ENCODE measurements at places on chromosomes 3 and 15. TPM values are rescaled to one million over a fixed set of nuclear protein-coding genes. Genes with fewer than 3 reads are reported as not detected.

GRCh38 chr3:66372681-66373350 is 128.0 kb downstream of the LRIG1 start:
- DNase-seq = no peak

GRCh38 chr3:48423883-48424695 is 5.8 kb downstream of the PLXNB1 start:
- no peak for DNase-seq

DNA sequence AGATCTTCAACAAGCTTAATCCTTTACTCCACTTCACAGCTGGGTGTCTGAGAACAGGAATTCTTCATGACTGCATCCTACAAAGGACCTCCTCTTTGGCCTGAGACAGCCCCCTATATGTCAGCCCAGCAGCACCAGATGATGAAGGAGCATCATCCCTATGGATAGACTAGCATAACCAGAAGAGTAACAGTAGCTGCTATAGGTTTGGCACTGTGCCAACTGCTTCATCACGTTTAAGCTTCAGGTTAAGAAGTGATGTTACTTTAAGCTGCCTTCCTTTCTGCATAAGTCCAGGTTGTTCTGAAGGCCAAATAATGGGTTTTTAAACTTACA is 50.6 kb downstream of the CMSS1 start:
- DNase-seq = no peak

GRCh38 chr3:100261485-100261903 is 702 bp downstream of the TBC1D23 start:
- no peak for DNase-seq

The EHHADH gene
- 10.7 TPM for total RNA-seq

DNA sequence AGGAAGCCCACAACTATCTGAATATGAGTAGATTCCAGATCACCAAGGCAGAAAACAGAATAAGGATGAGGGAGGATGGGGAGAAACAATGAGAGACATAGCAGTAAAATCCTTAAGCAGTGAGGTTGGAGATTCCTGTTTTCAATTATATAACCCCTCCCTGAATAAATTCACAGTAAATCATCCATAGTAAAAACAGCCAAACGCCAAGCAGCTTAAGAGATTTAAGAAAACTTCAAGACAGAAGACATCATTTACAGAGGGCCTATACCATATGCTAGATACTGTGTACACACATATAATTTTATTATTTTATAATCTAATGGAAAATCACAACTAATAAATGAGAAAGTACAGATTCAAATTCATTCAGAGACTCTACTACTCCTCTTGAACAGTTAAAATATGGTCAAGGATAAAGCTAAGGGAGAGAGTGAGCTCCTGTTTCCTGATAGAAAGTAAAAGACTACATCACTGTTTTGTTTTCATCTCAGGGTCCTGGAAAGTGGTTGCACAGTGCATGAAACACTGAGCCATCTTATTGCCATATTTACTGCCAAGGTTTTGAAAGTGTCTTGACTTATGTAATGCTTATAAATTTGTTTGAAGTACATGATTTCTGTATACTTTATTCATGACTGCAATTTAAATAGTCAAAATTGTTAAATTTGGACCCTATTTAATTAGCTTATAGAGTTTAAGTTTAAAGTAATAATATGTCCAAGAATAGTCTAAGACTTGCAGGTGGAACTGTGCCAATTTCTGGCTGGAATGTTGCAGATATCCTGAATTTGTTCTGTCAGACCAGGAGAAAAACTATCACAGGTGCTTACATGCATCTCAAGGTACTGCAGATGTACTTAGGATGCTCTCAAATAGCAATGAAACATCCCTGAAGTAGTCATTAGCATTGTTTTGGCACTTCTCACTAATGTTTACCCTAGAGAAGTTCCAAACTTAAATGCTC is 141.4 kb downstream of the TBL1XR1 start:
- no peak for DNase-seq

The SAMD7 gene
- not detected for total RNA-seq

- no peak for DNase-seq
These were observed 14.0 kb downstream of the TIGIT start for GRCh38 chr3:114307832-114308231.

DNA sequence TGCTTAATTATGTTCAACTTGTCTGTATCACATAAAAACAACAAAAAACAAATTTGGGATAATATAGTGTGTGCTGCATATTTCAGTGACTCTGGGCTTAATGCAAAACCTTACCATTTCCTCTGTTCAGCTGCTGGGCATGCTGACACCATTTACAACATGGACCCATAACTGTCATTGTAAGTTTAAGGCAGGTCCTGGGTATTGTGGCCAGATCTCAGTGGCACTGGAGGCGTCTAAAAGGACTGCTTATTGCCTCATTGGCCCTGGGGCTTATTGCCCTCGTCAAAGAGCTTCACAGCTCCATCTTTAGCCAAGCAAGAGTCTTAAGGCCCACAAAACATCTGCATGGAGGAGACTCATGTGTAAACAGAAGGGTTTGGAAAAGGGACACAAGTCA is 390.2 kb downstream of the NR2F2 start:
- no peak for DNase-seq

GRCh38 chr3:9013782-9014563 is 50.7 kb upstream of the RAD18 start:
- DNase-seq = no peak

The TERC gene
- 47.0 TPM for total RNA-seq

The CLDN11 gene
- 0.22 TPM for total RNA-seq

DNA sequence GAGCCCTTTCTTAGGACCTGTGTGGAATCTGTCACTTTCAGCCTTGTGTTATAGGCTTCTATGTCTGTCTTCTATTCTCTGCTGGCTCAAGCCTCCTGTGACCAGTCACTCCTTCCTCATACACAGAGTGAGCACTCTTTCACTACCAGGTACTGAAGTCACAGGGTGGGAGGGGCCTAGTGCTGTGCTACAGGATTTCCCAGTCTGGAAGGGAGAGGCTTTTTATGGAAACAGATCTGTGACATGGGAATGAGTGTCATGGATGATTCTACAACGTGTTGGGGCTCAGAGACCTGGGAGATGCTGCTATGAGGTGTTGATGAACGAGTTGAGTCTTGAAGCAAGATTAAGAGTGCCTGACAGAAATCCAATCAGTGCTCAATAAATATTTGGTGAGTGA is 100.5 kb downstream of the PDCD6IP start:
- DNase-seq = no peak

- DNase-seq = peak; percentile 21
These were observed 4.6 kb upstream of the VGLL3 start for GRCh38 chr3:86995537-86995936.

The EPHA3 gene
- not detected for total RNA-seq

The EEF1AKMT4 gene
- total RNA-seq = 10.5 TPM

DNA sequence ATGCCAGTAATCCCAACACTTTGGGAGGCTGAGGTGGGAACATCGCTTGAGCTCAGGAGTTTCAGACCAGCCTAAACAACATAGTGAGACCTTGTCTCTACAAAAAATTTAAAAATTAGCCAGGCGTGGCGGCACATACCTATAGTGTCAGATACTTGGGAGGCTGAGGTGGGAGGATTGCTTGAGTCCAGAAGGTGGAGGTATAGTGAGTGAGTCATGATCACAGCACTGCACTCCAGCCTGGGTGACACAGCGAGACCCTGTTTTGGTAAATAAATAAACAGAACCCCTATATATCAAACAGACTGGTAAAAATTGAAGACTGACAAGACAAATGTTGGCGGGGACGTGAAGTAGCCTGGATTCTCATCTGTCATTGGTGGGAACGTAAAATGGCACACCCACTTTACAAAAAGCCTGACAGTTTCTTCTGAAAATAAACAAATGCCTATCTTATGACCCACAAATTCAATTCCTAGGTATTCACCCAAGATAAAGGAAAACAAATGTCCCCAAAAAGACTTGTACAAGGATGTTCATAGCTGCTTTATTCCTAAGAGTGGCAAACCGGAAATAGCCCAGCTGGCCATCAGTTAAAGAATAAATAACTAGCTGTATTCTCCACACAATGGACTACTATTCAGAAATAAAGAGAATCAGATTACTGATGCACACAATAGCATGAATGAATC is 47.0 kb upstream of the GK5 start:
- no peak for DNase-seq

- DNase-seq = no peak
These were observed 431.2 kb downstream of the SOX2 start for GRCh38 chr3:182142928-182143327.

GRCh38 chr3:23422517-23422851 is 219.4 kb downstream of the UBE2E2 start:
- no peak for DNase-seq

The BCL2A1 gene
- total RNA-seq = 0.44 TPM

DNA sequence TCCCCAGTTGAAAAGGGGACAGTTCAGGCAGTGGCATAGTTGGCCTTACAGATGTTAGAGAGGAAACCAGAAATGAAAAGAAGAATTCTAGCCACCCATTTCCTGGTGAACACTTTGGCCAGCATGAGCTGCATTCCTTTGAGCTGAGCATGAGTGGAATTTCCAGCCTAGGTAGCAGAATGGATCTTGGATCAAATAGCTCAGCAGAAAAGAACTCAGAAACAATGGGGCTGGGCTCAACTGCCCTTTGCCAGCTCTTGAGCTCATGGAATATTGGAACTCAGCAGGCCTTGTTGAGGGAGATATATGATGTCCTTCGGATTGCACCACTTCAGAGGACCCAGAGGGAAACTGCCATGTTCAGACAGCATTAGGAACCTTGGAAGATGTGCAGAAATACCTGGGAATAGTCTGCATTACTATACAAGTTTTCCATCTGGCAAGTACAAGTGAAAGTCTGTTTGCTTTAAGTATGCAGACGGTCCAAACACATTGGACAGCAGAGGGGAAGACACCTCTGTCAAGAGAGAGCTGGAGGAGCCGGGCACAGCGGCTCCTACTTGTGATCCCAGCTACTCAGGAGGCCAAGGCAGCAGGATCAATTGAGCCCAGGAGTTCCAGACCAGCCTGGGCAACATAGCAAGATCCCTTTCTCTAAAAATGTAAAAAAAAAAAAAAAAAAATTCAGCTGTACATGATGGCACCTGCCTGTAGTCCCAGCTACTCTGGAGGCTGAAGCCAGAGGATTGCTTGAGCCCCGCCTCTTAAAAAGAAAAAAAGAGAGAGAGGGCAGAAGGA is 3.1 kb upstream of the CDV3 start:
- DNase-seq = peak; percentile 55
